NCI-H345 (cell line): ENCODE measurements at places on chromosomes 12 and 14.

DNA sequence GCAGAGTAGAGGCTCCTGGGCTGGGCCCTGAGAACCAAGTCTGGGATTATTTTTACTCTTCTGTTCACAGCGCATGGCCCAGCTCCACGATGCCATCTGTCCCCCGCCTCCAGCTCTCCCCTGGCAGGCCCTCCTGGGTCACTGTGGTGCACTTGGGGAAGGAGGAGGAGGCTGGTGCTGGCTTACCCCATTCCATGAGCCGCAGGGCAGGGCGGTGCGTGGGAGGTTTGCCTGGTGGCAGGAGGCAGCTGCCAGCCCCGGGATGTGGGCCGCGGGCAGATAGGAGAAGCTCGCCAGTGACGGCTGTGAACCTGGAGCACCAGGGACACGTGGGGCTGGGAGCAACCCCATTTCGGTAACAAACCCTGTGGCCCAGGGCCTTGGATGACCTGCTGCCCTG lies 23.2 kb downstream of the TEAD4 start:
- no peak for DNase-seq

- DNase-seq: no peak
These were observed 172.6 kb downstream of the SUDS3 start for GRCh38 chr12:118548887-118549509.

- DNase-seq: no peak
These were observed 4.9 kb downstream of the B4GALNT3 start for GRCh38 chr12:464484-465267.

DNA sequence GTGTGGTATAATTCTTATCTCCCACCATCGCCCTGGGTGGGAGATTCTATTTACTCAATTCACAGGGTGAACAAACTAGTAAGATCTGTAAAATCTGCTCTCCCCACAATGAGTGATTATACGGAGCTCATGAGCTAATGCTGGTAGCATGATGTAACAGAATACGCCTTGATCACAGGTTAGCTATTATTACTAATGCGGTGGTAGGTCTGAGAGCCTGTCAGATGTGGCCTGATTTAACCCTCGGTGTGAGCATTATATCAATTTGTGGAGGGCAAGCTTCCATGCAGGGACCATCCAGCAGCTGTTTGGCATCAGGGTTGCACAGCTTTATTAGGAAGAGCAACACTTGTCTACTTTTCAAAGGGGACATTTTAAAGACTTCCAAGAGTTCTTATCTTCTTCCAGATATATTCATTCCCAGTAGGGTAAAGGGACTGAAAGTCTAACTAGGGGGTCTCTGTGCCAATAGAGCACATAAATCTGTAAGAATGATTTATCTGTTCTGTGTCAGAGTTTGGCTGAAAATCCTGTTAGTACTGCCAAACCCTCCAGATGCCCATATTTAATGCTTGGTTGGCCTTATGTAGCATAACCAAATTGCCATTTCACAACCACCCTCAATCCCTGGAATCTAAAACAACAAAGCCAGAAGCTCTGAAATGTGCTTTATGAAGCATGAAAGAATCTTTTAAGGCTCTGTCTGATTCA lies 18.7 kb downstream of the TSHR start:
- DNase-seq: no peak

- no peak for DNase-seq
These were observed 63.2 kb upstream of the LTA4H start for GRCh38 chr12:96098631-96099030.

DNA sequence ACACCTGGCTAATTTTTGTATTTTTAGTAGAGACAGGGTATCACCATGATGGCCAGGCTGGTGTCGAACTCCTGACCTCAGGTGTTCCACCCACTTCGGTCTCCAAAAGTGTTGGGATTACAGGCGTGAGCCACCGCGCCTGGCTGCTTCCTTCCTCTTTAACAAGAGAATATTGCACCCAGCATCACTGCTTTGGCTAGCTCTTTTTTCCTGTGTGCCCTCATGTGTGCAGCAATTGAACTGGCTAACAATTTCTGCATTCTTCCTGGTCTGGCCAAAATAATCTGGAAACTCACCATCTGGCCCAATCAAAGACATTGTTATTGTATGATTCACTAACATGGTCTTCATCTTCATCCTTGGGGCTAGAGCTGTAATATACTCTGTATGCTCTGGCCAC lies 2.7 kb upstream of the ASB8 start:
- no peak for DNase-seq

- no peak for DNase-seq
These were observed 98.1 kb upstream of the NCOR2 start for GRCh38 chr12:124665511-124665910.

DNA sequence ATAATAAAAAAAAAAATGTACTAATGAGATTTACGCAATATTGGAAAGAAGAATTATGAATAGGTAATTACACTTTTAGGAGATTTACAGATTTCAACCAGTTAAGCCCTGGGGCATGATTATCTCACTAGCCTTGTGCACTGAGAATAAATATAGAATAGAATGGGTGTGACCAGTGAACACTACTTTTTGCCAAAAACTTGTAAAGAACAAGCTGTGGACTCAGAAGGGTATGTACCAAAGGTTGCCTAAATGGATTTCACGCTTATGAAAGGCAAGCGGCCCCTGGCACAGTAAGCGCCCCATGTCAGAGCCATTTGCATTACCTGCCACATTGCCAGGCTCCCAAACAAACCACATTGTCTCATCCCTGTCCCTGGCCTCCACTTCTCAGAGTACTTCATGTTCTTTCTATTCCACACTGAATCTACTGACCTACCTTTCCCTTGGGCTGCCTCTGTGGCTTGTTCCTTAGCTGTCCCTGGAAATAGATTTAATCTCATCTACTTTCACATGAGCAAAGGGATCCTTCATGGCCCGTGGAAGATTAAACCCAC lies 170.6 kb upstream of the DIO2 start:
- DNase-seq: no peak

GRCh38 chr14:32028599-32028998 lies 48.5 kb upstream of the ARHGAP5 start:
- no peak for DNase-seq

DNA sequence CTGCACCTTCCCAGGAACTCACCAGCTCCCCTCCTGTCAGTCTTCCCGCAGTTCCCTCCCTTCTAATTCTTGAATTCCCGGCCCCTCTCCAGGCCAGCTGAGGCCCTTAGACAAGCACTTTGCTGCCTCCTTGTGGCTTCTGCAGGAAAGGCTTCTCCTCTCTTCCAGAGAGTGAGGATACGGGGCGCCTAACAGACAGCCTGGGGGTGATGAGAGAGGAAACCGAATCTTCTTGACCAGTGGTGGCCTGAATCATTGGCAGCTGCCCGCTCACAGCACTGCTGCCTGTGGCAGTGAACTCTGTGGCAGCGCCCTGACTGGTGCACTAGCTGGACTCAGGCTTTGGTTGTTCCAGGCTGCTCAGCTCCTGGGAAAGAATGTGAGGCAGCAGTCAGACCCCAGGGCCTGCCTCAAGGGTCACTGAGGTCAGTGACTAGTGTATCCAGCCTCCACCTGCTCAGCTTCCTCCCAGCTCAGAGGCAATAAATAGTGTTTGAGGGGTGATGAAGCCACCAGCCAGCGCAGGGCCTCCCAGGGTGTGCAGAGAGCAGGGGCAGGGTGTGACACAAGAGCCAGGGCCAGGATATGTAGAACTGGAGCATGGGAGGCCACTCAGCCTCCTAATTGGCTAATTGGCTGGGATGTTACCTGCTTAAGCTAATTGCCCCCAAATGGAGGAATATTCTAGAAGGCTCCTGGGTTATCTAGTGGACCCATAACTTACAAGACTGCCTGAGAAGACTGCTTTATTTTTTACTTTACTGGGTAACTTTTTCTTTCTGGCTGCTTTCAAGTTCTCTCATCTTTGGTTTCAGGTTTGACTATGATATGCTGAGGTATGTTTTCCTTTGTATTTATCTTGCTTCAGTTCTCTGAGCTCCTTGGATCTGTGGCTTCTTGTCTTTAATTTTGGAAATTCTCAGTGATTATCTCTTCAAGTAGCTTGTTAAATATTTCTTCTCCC lies 12.9 kb upstream of the MCRS1 start:
- peak; percentile 3 for DNase-seq

- no peak for DNase-seq
These were observed 17.7 kb downstream of the SMCO2 start for GRCh38 chr12:27464220-27464554.

GRCh38 chr14:85482552-85482951 lies 47.4 kb upstream of the FLRT2 start:
- no peak for DNase-seq

DNA sequence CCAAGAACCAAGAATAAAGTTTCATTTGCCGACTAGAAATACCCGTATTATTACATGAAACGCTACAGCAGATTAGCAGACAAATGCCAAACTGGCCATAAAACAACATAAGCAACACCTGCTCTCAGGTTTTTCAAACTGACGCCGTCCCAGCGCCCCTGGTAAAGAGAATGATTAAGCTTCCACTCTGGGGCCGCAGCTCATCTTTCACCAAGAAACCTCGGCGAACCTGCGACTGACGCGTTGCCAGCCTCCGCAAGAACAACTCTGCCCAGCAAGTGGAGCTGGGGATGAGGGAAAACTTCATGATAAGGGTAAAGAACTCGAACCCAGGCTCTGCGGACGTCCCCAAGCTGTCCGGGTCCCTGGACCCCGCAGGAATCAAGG lies 530 bp downstream of the ARL1 start:
- peak; percentile 31 for DNase-seq

DNA sequence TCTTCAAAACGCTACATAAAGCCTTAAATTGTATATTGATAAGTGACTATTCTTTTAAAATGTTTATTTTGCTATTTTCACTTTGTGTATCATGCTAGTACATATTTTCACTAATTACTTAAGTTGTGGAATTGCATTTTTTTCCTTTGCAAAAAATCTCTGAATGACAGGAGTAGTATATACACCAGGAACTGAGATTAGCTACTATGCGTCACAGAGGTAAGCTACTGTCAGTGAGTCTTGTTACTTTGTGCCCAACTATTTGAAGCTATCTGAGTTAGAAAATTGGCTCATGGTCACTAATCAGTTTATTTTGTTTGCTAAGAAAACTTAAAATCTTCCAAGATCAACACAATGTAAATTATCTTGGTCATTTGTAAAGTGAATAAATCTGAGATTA lies 887.4 kb downstream of the TMTC2 start:
- no peak for DNase-seq

GRCh38 chr14:90344331-90345238 lies 12.8 kb upstream of the NRDE2 start:
- no peak for DNase-seq

- no peak for DNase-seq
These were observed 17.0 kb downstream of the ANO6 start for GRCh38 chr12:45232756-45233372.
